NCI-H1048 (cell line): ENCODE measurements at places on chromosomes 6 and 20.

DNA sequence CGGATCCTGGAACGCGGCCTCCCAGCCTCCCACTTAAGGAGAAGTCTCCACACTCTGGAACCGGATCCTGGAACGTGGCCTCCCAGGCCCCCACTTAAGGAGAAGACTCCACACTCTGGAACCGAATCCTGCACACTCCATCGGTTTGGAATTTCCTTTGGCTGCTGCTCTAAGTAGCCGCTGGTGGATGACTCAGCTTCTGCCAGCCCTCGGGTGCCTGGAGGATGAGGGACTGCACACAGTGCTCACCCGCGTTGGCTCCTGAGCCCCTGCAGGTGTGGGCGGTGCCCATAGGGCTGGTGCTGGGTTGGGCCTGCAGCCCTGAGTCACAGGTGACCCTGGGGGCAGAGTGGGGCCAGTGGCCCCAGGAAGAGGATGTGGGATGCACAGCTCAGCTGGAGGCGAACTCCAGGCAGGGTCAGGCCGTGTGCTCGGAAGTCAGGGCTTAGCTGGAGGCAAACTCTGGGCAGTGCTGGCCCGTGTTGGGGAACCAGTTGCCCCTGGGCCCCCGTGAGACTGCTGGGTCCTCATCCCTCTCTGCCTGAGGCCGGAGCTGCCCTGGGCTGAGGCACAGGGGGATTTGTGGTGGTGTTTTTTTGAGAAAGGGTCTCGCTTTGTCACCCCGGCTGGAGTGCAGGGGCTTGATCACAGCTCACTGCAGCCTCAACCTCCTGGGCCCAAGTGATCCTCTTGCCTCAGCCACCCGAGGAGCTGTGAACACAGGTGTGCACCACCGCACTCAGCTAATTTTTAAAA, 13.9 kb upstream of the TNFRSF6B start:
- DNase-seq: no peak

DNA sequence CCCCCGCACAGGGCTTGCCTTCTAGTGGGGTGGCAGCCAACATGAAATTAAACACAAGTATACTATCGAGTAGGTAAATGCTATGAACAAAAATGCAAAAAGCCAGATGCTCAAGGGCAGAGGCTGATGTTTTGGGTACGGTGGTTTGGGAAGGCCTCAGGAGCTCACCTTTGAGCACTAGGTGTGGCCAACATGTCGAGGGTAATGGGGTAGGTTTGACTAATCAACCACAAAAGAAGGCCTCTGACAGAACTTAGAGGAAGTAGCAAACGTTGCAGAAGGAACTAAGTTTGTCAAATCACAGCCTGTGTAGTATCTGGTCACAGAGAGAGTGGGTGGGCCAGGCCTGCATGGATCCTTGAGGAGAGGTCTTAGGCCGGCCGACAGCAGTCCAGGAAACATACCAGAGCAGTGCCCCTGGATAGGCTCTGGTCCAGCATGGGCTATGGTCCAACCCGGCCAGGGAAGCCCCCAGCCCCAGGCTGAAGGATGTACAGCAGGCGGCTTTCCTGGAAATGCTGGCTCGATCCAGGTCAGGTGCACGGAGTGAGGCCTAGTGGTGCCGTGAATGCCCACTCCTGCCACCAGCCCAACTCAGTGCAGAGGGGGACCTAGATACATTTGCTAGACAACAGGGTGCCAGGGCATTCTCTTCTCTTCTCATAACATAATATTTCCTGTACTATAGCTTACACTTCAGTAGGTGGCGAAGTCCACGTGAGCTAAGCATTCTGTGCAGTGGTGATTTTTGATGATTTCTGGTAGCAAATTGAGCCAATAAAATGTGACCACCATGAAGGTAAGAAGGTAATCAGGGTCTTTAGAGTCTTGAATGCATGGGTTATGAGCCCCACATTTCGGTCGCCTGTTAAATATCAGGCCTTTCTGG, 56.3 kb upstream of the CD93 start:
- no peak for DNase-seq

DNA sequence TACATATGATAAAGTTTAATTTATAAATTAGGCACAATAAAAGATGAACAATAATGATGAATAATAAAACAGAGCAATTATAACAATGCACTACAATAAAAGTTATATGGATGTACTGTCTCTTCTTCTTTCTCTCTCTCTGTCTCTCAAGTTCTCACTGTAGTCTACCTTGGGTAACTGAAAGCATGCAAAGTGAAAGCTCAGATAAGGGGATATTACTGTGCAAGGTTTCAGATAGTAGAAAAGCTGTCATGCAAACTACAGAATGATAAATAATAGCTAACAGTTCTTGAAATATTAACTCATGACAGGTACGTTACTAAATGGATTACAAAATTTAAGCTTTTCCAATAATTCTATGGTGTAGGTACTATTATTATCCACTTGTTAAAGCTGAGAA, 311.9 kb upstream of the PRDM1 start:
- DNase-seq: no peak

DNA sequence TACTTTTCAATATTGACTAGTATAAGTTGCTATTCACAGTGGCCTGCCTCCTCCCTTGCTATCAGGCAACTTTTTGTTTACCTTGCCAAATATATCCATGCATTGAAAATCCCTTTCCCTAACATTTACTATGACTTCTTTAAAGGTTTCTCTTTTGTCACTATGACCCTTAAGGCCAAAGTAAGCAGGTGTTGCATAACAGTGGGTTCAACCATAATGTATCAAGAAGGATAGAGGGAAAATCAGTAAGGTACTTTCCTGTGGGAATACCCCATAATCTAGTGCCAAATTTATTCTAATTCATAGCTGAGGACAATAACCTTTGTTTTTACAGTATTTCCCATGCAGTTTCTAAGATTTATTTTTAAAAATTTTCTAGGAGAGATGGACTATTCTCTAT, 527.6 kb downstream of the CDKAL1 start:
- no peak for DNase-seq

GRCh38 chr6:119902681-119903080, 553.1 kb upstream of the MAN1A1 start:
- no peak for DNase-seq

DNA sequence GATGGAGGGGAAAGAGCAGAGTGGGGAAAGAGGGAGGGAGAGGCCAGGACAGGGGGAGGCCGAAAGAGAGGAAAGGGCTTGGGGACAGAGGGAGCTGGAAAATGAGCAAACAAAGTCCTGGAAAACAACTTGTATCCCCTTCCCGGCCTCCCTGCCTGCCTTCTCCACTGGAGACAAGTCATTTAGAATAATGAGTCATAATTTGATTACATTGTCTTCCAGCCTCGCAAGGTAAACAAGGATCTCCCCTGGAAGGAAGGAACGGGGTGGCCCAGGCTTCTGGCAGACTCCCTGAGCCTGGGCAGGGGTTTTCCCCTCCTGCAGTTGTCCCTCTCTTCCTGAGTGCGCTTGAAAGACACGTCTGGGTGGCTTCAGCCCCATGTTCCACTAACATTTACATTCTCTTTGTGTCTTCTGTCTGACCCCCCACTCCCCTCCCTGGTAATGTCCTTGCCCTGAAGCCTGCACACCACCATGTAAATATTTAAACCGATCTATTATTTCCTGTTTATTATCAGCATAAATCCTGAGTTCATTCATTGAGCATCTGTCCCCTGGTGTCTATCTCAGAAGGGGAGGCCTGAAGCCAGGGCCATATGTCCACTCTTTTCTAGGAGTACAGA, 12.1 kb upstream of the MRPS18A start:
- no peak for DNase-seq

DNA sequence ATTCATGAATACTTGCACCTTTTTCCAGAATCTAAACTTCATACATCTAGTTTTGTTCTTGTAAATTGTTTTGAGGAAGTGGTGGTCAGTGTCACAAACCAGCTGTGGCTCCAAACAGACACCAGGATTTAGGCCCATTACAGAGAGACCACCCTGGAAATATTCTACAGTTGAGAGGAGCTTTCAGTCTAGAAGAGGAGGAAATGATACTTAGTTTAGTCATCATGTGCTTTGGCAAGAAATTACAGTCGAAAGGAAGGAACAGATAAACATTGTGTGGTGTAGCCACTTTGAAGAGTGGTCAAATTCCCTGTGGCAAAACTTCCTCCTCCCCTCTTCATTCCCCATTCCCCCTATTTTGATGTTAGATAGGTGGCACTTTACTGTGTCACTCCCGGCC, 15.7 kb downstream of the DCBLD1 start:
- DNase-seq: no peak

DNA sequence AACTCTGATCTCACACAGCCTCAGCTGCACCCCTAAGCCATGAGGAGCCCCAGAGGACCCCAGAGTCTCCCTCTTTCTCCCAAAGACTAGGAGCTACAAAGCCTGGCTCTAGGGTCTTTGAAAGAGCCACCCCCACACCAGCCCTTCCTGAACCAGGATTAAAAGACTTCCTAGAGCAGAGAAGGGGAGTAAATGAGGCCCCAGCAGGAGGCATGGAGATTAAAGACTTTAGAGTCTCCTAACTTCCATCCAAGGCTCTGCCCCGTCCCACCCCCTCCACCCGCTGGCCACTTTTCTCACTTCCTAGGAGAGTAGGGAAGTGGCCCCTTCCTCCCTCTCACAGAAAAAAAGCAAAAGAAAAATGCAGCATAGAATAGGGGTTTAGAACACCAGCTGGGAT, 1.7 kb downstream of the PREX1 start:
- DNase-seq: no peak
